ENCODE measurements at places on chromosomes 2 and 18. TPM values are rescaled to one million over a fixed set of nuclear protein-coding genes. Genes with fewer than 3 reads are reported as not detected.

Gene TNFAIP6
- 2.4 TPM for total RNA-seq

Gene GPBAR1
- 1.2 TPM for total RNA-seq

- no peak for DNase-seq
These were observed 24.9 kb upstream of the ATG16L1 start for GRCh38 chr2:233226511-233227031.

DNA sequence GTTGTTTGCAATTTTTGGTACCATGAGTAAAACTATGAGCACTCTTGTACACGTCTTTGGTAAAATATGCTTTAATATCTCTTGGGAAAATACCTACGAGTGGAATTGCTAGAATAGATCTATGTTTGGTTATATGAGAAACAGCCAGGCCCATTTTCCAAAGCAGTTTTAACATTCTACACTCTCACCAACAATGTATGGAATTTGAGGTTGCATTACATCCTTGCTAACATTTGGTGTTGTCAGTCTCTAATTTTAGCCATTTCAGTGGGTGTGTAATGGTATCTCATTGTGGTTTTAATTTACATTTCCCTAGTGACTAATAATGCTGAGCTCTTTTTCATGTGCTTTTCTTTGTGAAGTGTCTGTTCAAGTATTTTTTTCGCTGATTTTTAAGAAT is 118.9 kb upstream of the TCF4 start:
- DNase-seq, result no peak

- DNase-seq, result no peak
These were observed 35.7 kb downstream of the ODC1 start for GRCh38 chr2:10412380-10412779.

GRCh38 chr2:127108090-127108523 is 1.2 kb upstream of the BIN1 start:
- peak; percentile 56 for DNase-seq

- no peak for DNase-seq
These were observed 440.9 kb upstream of the NRXN1 start for GRCh38 chr2:51472783-51473182.

Gene CCL20
- not detected for total RNA-seq

DNA sequence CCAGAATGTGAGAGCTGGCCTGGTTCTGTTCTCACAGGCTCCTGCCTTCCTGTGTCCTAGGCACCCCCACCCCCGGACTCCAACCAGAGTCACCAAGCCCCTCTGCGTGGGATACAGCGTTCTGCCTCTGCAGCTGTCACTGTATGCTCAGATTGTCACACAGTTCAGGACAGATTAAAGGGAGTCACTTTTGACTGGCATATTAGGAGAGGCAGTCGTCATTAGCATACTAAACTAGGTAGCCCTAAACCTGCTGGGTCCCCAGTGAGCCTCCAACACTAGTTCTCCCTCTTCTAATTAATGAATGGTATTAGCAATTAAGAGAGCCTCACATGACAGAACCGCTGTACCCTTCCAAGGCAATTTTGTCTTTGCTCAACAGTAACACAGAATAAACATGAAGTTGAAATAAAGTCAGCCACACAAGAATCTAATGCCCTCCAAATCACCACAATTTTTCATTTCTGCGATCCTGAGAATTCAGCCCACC is 340.2 kb downstream of the CMPK2 start:
- no peak for DNase-seq

Gene RNF149
- total RNA-seq, result 72.6 TPM

Gene LINC00305
- total RNA-seq, result not detected

- DNase-seq, result no peak
These were observed 46.0 kb downstream of the LAMA1 start for GRCh38 chr18:7071600-7071999.

Gene CKAP2L
- total RNA-seq, result 0.24 TPM

DNA sequence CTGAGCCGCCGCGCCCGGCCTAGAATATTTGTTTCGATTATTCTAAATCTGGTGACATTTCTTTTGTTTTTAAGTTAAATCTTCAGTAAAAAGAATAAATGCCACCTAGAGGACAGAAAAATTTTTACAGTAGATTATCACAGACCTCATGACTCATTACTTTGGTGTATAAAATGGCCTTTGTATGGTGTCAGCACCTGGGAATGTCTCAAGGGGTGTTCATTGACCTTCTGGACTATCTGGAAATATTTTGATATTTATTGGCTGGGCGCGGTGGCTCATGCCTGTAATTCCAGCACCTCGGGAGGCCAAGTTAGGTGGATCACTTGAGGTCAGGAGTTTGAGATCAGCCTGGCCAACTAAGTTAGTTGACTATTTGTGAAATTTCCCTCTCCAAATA is 30.3 kb upstream of the SLC30A6 start:
- DNase-seq, result no peak

Gene SH3BP4
- total RNA-seq, result 17.5 TPM

DNA sequence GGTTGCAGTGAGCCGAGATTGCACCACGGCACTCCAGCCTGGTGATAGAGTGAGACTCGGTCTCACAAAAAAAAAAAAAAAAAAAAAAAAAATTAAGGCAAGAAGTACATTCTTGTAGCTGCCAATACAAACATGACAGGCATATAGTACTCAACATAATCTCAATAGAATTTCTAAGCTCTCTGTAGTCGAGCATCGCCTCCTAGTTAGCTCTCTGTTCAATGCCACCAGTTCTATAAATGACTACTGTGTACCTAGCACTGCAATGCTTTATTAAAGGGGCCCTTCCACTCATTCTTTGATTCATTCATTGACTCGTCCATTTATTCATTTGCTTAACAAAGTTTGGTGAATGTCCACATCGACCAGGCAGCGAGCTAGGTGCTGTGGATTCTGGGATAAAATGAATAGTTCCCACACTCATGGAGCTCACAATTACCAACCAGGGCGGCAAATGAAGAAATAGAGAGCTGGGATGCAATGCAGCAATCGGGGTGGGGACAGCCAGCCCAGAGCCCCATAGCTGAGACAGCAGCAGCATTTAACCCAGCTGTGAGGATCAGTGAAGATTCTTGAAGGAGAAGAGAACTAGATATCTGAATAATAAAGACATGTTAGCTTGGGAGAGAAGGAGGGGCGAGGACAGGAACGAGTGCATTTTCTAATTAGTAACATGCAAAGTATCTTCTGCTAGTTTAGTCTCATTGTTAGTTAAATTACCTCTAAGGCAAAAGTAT is 349.8 kb downstream of the LPIN1 start:
- DNase-seq, result no peak

Gene FLACC1
- total RNA-seq, result 4.3 TPM

- no peak for DNase-seq
These were observed 60.2 kb downstream of the VSNL1 start for GRCh38 chr2:17600556-17601204.

DNA sequence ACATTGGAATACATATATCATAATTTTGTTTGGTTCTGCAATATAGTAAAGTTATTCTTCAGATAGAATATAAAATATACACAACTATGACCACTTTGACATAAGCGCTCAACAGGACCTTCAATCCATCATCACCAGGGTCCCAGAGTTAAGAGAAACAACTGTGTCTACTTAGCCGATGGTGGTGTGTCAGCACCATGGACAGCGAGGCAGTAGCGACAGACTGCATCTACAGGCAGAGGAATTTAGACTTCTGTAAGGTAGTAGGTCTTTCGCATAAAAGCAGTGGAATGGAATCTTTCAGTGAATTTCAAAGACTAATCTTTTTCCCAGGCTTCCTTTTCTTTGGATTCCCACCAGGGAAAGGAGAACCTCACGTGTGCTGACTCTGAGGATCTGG is 20.5 kb upstream of the LRPPRC start:
- no peak for DNase-seq

Gene EVX2
- total RNA-seq, result not detected

Gene MAP3K19
- not detected for total RNA-seq
